ENCODE measurements at places on chromosomes 7 and 10.

DNA sequence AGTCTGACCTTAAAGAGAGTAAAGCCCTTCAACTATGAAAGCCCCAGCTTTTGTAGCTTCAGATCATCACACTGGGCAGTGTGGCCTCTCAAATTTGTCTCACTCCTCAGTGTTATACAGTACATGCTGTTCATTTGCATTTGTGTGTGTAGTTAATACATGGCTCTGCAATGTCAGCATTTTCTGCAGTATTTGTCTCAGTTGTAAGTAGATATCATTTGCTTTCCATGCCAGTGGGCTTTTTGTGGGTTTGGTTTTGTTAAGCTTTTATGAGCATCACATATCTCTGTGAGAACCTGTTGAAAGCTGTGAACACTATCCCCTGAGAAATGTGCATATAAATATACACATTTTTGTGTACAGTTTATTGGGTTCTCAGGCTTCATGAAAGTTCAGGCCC lies 57.0 kb downstream of the ZNF277 start:
- DNase-seq, result no peak

- DNase-seq, result no peak
Observed at GRCh38 chr7:126728967-126729366, 523.8 kb downstream of the GRM8 start.

GRCh38 chr7:51310131-51310583 lies 6.5 kb downstream of the COBL start:
- no peak for DNase-seq

GRCh38 chr7:132881317-132881716 lies 200.6 kb downstream of the CHCHD3 start:
- no peak for DNase-seq

GRCh38 chr10:67299761-67300160 lies 373.9 kb downstream of the LRRTM3 start:
- DNase-seq, result no peak

- no peak for DNase-seq
Observed at GRCh38 chr7:84095971-84096370, 98.6 kb downstream of the SEMA3A start.

GRCh38 chr7:142263598-142264380 lies 5.9 kb upstream of the PRSS58 start:
- DNase-seq, result no peak

DNA sequence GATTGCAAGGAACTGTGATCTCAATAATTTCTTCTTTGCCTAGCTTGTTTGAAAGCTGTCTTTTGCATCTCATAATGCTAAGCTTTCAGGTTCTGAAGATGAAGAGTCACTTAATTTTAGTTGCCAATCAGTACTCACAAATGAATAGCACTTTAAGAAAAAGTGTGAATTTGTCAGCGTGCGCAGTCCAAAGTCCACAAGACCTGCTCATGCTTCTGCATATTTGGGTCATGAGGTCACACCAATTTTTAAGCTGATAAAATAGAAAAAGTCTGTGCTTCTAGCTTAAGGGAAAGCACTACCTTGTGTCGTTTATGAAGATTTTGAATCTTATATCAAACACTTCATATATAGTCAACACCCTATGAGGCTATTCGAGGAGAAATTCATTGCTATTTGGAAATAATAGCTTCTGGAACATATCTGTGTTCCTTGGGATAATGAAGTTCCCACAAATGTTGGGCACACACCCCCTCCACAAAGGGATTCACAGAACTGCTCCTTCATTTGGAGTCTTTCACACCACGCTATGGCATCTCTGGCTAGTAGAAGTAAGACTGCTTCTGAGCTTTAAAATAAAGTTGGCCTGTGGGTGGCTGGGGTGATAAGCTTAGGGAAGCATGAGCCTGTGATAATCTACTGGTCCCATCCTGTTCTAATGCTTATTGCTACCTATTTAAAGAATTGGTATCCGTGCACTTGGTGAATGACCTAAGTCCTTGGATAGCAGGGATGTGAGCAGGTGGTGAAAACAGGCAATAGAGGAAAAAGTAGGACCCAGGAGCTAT lies 33.3 kb downstream of the A1CF start:
- no peak for DNase-seq

DNA sequence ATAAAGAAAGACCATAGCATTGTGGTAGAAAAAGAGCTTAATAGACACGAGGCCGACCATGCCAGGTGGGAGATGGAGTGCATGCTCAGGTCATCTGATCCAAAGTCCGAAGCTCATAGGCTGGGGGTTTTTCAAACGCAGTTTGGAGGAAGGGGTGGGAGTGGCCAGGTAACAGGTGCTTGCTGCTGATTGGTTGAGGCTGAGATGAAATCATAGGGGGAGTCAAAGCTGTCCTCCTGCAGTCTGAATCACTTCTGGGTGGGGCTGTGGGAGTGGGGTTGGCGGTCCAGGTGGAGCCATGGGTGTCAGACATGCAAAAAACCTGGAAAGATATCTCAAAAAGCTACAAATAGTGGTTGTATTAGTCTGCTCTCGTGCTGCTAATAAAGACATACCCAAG lies 2.8 kb upstream of the ERCC6 start:
- DNase-seq, result no peak

DNA sequence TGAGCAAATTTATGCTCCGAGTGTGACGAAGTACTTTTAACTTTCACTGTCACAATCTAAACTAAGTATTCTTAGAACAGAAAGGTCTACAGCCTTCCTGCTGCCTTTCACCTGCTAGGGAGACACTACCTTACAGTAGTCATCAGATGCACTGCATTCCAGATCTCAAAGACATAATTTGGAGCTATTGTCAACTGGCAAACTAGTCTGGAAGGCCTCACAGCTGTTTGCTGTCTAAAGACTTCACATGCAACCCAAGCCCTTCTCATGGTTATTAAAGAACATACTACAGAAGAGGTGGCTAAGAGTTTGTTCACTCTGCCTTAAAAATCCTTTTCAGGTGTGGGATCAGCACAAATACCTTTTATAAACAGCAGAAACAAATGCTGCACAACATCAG lies 91.8 kb upstream of the KCNIP2 start:
- DNase-seq, result no peak

DNA sequence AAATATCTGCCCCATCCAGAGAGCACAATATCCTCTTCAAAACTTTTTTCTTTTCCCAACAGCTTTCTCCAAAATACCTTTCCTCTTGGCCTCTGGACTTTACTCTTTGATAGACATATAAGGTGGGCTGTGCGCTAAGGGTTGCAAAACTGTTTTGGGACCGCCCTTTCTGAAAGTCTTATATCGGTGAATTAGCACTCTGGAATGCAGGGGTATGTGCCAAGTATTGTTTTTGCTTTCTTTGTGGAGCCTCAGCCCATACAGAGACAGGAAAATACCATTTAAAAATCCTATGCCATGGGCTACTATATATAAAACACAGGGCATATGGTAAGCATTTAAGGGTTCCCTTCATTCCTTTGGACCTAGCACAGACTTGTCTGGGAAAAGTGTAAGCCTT lies 37.7 kb downstream of the PPP1R17 start:
- DNase-seq, result no peak

- no peak for DNase-seq
Observed at GRCh38 chr7:44373418-44373740, 48.0 kb upstream of the CAMK2B start.

- DNase-seq, result no peak
Observed at GRCh38 chr10:35328404-35329037, 7.8 kb upstream of the CCNY start.
